Activated T-helper 1 cell treated with Interleukin-2 at 50 U/mL for 16 hours (primary cell): ENCODE measurements at places on chromosomes 5 and 9.

GRCh38 chr9:97562542-97562941, 61.1 kb downstream of the TMOD1 start:
- DNase-seq = no peak

GRCh38 chr5:105617436-105618215, 2053.1 kb downstream of the EFNA5 start:
- DNase-seq = no peak

DNA sequence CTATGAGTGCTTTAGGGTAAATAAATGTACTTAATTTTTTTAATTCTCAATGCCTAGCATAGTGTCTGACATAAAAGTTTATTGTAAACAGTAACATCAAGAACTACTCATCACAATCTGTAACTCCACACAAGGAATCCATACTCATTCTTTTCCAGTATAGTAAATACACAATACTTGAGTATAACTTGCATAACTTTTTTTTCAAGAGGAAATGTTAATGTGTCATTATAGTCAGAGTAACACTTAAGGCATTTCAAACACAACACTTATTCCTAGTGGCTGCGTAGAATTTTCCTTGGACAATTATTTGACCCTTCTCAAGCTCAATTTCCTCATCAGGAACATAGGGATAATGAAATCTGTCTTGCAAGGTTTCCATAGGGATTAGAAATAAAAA, 584.3 kb downstream of the CAAP1 start:
- no peak for DNase-seq

GRCh38 chr9:113579283-113580040, 115.9 kb downstream of the RGS3 start:
- DNase-seq = no peak

DNA sequence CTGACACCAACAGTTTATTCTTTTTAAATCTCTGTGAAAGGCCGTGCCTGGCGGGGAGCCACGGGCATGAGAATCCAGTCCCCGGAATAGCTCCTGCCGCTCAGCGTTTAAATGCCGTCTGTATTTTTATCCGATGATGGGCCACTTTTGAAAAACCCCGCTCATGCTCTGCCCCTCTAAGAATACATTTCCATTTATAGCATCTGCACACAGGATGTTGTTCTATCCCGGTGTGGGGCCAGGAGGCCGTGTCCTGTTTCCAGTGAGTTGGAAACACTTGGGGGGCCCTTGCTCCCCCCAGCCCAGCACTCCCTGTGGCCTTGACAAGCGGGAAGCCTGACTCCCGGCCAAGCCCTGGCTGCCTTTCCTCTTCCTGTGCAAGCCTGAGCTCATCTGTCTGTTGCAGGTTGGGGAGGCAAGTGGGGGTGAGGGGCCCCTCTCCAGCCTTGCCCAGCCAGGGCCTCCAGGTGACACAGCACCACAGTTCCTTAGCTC, 39.0 kb downstream of the ERGIC1 start:
- no peak for DNase-seq

GRCh38 chr9:89802781-89803355, 198.1 kb downstream of the GADD45G start:
- DNase-seq = no peak

GRCh38 chr9:113594484-113595299, 131.2 kb downstream of the RGS3 start:
- no peak for DNase-seq

DNA sequence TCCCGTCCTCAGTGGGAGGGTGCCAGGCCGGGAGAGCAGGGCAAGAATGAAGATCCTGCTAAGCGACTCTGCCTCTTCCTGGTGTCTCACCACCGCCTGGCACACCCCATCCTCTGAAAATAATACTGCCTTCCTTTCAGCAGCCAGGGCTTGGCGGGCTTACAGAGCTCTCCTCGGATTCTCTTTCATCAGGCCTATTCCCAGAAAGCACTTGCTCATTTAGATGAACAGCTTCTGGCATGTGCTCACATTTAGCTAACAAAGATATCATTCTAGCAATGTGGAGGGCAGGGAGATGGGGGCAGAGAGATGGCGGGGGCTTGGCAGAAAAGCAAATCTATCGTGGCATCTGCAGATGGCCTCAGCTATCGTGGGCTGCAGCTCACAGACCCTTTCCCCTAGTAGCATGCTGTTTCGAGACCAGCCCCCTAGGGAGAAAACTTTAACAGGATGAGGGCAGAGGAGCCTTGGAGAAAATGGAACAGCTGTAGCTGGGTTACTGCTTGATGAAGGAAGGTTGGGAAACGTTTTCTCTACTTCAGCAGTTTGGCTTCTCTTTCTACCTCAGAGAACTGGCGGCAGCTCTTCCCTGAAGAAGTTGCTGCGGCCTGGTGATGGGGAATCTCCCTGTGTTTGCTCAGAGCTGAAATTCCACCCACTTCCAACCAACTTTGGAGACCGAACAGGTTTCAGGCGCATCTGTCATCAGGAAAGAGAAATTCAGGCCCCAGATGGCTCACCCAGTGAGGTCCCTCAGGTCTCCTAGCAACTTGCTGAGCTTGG, 102.1 kb downstream of the TMEM174 start:
- no peak for DNase-seq

DNA sequence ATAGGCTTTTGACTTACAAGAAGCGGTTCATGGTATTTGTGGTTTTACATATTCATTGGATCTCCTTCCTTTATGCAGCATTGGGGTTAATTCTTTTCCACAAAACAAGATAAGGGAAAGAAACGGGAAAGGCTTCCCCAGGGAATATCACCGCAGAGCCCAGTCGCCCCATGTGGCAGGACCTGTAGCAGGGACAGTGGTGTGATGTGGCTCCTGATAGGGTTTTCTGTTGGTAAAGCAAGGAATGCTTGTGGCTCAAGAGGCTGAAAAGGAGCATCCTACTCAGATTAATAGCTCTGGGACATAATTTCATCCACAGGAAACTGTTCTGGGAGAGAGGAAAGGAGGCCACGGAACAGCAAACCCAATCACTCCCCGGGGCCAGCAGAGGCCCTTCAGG, 699.9 kb downstream of the MTRR start:
- DNase-seq = no peak

DNA sequence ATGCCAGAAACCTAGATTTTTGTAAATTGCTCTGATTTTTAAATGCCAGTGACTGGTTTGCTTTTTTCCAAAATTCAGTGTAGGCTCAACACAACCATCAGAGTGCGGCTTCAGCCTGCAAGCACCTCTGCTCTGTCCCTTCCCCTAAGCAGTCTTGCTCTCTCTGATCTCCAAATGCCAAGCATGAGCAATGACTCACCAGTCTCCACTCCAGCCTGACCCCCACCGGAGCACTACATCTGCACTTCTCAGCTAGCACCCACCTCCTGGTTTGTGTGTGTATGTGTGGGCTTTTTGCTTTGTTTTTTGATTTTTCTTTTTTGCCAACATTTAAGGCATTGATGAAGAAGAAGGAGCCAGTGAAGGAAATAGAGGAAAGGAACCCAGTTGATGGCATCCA, 61.4 kb upstream of the ADRA1B start:
- no peak for DNase-seq

- no peak for DNase-seq
Observed at GRCh38 chr5:143399616-143400540, 3.6 kb downstream of the NR3C1 start.

- no peak for DNase-seq
Observed at GRCh38 chr5:11496137-11496719, 408.0 kb downstream of the CTNND2 start.

GRCh38 chr9:134651226-134651905, 9.8 kb downstream of the COL5A1 start:
- DNase-seq = no peak

DNA sequence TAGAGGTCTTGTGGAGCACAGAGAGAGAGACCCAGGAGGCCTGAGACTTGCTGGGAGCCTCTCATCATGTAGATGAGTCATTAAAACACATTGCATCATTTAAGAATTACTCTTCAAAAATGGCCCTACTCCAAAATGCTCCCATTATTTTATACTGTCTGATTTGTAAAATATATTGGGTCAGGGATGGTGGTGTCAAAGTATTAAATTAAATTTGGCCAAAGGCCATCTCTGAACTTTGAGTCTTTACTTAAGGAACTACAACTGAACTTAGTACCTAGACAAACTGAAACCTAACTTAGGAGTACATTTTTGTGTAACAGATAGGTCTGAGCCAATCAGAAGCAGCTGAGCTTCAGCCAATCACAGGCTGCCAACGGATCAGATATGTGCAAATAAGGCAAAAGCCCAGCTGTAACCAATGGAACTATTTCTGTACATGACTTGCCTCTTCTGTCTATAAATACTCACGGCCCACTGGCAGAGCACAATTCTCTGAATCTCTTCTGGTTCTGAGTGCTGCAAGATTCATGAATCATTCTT, 657.2 kb downstream of the TLE1 start:
- DNase-seq = no peak

DNA sequence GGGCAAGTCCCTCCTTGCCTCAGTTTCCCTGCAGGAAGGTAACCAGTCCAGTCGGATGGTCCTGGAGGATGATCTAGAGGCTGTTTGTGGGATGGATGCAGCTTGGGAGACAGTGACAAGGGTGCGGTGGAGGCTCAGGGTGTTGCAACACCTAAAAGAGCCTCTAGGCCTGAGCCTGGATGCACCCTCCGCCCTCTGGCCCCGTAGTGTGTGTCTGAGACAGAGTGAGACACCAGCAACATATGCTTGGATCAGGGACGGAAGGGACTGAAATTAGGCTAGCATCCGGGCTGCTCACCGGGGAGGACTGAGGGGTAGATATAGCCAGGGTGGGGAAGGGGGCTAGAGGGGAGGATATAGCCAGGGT, 1.1 kb downstream of the CRAT start:
- no peak for DNase-seq

DNA sequence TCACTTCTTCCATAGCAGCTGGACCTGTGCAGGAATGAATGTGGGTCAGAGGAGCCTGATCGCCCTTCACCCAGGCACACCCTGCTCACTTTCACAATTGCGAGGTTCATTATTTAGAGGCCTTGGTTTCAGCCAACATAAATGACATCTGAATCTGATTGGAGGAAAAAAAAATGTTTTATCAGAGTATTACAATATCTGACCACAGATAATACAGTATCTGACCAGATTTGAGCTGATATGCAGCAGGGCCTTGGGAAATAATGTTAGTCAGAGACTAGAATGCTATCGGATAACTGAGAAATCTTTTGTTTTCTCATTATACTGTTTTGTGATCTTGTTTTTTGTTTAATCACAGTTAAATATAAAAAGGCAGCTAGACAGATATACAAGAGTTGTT, 7.7 kb downstream of the ICE1 start:
- no peak for DNase-seq

GRCh38 chr9:38159599-38159998, 90.6 kb upstream of the SHB start:
- no peak for DNase-seq

GRCh38 chr9:20023210-20023905, 234.5 kb upstream of the SLC24A2 start:
- no peak for DNase-seq

DNA sequence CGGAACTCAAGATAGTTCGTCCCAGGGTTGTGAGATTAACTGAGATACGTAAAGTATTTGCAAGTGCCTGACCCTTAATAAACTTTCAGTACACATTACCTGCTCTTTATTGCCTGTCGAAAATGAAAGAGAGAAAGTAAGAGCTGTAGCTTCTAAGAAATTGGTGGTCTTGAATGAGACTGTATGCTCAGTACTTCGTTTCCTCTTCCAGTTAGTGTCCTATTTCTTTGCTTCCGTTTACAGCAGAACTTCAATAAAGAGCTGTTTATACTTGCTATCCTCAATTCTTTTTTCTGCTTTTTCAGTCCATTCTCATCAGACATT, 534 bp downstream of the SRFBP1 start:
- DNase-seq = no peak

GRCh38 chr5:167898361-167899042, 392.9 kb upstream of the WWC1 start:
- no peak for DNase-seq

GRCh38 chr5:120567921-120568320, 103.8 kb downstream of the PRR16 start:
- no peak for DNase-seq

GRCh38 chr9:124452326-124452725, 2.1 kb downstream of the ADGRD2 start:
- no peak for DNase-seq

- no peak for DNase-seq
Observed at GRCh38 chr5:160799184-160799583, 52.8 kb downstream of the ATP10B start.

- no peak for DNase-seq
Observed at GRCh38 chr5:91026466-91026865, 356.7 kb downstream of the ARRDC3 start.

GRCh38 chr5:79025054-79025472, 40.0 kb upstream of the ARSB start:
- DNase-seq = peak; percentile 10

- DNase-seq = no peak
Observed at GRCh38 chr5:72265032-72265877, 54.8 kb downstream of the MRPS27 start.

DNA sequence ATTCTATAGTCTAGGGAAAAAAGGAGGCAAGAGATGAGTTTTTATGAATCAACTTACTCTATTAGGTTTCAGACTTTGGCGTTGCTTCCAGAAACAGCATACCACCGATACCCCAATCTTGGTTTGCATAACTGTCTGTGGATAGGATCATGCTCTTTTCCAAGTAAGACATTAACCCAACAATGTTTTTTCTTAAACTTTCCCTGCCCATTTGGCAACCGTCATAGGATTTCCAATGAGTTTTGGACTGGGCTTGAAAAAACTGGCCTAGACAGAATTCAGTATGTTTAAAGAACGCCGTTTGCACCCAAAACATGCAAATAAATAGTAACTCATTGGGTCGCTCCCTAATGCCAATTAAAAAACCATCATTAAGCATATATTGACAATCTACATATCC, 106.0 kb downstream of the SMIM23 start:
- DNase-seq = no peak

GRCh38 chr5:139474890-139475791, 4.3 kb downstream of the SMIM33 start:
- DNase-seq = no peak

GRCh38 chr9:128144239-128145181, 4.7 kb upstream of the LCN2 start:
- DNase-seq = no peak

GRCh38 chr5:140112685-140113179, 1.2 kb upstream of the PURA start:
- DNase-seq = no peak

DNA sequence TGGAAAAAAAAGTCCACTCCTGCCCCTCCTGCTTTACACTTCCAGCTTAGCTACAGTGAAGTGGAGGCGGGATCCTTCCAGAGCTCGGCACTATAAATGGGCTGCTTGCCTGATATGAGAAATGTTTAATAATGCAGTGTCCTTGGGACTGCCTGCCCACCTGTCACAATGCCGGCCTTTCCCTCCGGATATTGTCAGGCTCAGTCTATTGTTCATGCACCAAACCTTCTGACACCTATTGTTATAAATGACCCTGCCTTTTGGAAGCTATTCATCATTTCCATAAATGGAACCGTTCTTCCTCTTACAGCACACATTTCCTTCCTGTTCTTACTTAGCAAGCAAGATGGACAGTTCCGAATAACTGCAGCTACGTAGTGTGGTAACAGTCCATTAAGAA, 146.3 kb downstream of the DMAC1 start:
- DNase-seq = no peak
